ENCODE measurements at places on chromosomes 11 and 22. TPM values are rescaled to one million over a fixed set of nuclear protein-coding genes. Genes with fewer than 3 reads are reported as not detected.

FAM180B gene
- polyA plus RNA-seq = 0.19 TPM

DNA sequence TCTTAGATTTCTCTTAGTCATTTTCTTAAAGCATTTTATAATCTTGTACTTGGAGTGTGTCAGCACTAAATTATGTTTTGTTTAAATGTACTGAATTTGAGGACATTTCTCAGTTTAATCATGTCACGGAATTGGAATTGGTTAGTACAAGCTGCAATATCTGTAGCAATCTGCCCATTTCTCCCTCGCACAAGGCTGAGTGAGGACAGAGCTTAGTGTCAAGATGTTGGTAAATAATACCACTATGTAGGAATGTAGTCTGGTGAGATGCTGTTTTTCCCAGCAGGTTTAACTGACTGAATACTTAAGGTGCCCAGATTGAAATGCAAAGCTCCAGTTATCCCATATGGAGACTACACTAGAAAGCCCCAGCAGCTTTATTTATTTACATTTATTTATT, 30.6 kb downstream of the SREBF2 start:
- no peak for DNase-seq

KRTAP5-2 gene
- 0.21 TPM for polyA plus RNA-seq

- DNase-seq = no peak
These were observed 4.3 kb upstream of the OR52R1 start for GRCh38 chr11:4808476-4808875.

DNA sequence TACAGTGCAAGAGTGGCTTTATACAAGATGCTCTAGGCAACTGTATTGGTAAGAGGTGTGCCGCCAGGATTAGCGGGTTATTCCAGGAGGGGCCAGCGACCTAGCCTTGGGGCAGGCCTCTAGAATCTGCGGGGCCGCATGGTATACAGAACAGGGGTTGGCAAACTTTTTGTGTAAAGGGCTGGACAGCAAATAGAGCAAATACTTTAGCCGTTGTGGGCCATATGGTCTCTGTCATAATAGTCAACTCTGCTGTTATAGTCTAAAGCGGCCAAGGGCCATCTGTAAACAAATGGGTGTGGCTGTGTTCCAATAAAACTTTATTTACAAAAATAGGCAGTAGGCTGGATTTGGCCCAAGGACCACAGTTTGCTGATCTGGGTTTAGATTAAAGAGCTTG, 32.6 kb downstream of the FBLN1 start:
- DNase-seq = no peak

GRCh38 chr11:10784232-10785145, 24.2 kb downstream of the EIF4G2 start:
- DNase-seq = no peak

DNA sequence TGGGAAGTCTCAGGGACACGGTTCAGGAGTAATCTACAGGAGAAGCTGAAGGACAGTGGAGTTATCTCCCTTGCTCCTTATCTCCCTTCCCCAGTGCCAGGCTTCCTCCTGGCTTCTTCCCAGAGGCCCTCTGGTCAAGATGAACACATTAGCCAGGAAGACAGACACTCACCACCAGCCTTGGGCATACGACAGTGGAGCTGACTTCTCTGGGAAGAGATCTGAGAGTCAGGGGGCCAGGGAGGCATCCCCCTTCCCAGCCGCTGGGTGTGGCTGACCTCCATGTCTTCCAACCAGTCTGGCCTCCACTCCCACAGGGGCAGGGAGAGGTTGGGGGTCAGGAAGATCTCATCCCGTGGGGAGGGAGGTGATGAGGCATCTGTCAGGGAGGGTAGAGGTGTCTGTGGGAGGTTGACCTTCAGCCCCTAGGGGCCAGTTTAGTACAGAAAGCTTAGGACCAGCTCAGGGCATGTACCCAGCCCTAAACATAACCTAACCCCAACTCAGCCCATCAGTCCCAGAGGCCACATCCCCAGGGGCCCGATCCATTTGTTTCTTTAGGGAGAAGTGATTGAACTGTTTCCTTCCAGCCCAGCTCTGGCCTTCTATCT, 12.7 kb downstream of the ROBO4 start:
- no peak for DNase-seq

CYTH4 gene
- polyA plus RNA-seq = 2.8 TPM

DNA sequence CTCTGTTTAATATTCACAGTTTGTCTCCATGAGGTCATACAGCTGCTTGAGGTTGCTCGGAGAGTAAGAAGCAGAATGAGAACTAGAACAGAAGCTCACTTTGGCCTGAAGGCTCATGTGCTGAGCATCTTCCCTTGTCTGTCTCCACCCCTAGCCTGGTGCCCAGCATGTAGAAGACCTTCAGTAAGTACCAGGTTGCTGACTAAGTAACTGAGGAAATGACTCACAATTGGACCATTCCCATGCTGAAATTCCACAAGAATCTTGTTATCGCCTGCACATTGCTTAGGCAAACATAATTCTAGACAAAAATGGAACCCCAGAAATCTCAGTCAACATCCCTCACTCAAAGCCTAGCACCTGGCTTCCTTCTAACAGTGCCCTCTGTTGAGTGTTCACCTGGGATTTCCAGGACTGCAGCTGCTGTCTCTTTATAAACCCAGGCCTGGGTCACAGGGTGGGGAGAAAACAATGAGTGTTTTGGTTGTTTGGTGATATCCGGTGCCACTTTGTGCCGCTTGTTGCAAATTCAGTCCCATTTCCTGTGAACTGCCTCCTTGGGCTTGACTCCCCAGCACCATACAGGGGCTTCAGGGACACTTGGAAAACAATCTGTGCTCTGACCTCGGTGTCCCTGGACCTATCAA, 406.8 kb downstream of the ETS1 start:
- no peak for DNase-seq

SLC7A4 gene
- 1.4 TPM for polyA plus RNA-seq

- DNase-seq = no peak
These were observed 1.9 kb upstream of the EMID1 start for GRCh38 chr22:29203488-29204454.

DNA sequence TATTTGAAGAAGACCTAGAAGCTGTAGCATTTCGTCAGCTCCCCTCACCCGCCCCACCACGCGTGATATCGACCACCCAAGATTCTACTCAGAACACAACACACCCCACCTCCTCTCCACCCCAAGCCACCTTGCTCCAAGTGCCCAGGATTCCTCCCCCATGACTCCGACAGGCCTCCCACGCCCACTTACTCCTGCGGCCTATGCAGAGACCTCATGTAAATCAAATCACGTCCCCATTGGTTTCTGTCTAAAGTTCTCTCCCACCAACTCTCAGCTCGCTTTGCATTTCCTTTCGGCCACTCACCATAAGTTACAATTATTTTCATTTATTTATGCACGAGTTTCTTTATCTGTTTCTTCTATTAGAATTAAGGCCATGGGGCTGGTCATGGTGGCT, 11.0 kb downstream of the TMEM151A start:
- no peak for DNase-seq

GRCh38 chr22:37115032-37115431, 5.5 kb upstream of the TMPRSS6 start:
- DNase-seq = no peak

GLB1L2 gene
- 23.5 TPM for polyA plus RNA-seq

DNA sequence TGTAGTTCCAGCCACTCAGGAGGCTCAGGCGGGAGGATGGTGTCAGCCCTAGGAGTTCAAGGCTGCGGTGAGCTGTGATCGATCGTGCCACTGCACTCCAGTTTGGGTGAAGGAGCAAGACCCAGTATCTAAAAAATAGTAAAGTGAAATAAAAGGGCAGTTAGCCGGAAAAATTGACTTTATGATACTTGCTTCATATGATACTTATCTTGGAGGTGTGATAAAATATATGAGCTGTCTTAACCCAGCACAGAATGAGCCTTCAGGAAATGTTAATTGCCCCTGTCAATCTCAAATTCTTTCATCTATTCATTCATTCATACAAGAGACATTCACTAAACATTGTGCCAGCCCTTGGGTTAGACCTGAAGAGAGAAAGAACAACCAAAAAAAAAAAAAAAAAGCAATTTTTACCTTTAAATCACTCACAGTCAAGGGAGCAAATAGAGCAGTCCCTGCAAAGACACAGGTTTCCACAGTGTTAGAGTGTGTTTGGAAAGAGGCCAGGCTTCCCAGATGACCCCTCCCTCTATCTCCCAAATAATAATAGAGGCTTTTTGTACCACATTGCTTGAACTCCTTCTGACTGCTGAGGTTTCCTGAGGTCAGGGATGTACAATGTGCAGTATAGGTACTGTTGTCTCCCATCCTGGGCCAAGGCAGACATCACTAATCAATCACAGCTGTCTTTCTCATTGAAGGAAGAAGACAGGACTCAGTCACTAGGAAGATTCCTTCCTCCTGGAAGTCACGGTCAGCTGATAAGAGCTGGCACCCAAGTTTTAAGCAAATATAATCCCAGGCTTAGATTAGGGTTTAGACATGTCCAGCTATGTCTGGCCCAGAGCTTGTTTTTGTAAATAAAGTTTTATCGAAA, 454.6 kb downstream of the MIAT start:
- DNase-seq = no peak

GRCh38 chr22:32286290-32286840, 31.2 kb upstream of the SLC5A4 start:
- no peak for DNase-seq

DNA sequence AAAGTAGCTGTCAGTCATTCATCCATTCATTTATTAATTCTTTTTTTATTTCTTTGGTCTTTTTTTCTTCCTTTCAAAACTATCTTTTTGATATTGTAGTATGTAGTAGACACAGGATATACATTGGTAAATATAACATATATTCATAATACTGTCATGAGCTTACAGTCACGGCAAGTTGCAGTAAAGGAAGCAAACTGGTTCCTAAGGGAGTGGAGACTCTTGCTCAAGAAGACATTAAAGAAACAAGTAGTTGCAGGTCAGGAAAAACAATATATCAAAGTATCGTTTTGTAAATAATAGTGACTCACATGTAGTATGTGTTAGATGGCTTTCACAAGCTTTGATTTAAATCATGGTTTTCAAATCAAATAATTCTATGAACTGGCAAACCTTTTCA, 7.5 kb downstream of the OR5AR1 start:
- no peak for DNase-seq

FOLR1 gene
- polyA plus RNA-seq = 50.6 TPM

PRCP gene
- polyA plus RNA-seq = 310 TPM

CDKN1C gene
- polyA plus RNA-seq = 79.2 TPM

- DNase-seq = no peak
These were observed 118.7 kb upstream of the E2F8 start for GRCh38 chr11:19359221-19360000.

PRPF19 gene
- polyA plus RNA-seq = 140 TPM

NOX4 gene
- 50.2 TPM for polyA plus RNA-seq

- no peak for DNase-seq
These were observed 314.2 kb downstream of the BLID start for GRCh38 chr11:121801781-121802180.

OR4A16 gene
- polyA plus RNA-seq = not detected

TMPRSS4 gene
- 27.6 TPM for polyA plus RNA-seq

RBMXL2 gene
- 0.11 TPM for polyA plus RNA-seq

GRCh38 chr22:49820984-49821383, 6.7 kb downstream of the BRD1 start:
- DNase-seq = no peak

PKP3 gene
- polyA plus RNA-seq = 5.5 TPM

DNA sequence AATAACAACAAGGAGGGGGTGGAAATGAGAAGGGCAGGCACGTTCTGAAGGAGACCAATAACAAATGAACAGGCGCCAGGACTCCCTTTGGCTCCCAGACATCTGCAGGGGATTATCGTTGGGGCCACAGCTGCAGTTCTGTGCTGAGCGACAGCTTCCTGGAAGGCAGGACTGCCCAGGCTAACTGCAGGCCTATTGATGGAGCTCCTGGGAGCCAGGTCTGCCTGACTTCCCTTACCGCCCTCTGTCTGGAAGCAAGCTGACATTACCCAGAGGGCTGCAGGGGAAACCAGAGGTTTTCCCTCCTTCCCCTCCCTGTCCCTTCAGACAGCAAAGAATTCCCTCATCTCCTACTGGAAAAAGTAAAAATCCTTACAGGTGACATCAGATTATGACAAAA, 5.0 kb downstream of the DRD2 start:
- DNase-seq = no peak

DNA sequence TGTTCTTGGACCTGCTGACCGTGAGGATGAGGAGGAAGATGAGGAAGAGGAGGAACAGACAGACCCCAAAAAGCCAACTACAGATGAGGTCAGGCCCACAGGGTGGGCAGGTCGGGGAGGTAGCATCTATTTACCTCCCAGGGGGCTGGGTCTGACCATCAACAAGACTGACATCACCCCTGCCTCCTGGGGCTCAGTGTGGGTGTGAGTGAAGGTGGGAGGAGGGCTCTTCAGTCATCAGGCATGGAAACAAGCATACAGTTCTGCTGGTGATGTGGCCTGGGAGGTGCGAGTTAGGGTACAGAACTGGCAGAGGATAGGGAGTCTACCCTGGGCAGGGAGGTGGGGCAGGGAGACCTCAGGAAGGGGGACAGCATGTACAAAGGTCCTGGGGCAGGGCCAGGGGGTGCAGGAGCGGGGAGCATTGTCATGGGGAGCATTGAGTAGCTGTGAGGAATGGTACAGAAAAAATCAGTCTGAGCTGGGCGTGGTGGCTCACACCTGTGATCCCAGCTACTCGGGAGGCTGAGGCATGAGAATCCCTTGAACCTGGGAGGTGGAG, 8.9 kb downstream of the PLCB3 start:
- no peak for DNase-seq

GRCh38 chr22:22357024-22357883, 112.7 kb downstream of the VPREB1 start:
- DNase-seq = peak; percentile 70

GRCh38 chr11:111841370-111842053, 29.9 kb downstream of the ALG9 start:
- DNase-seq = peak; percentile 61

- DNase-seq = no peak
These were observed 19.2 kb upstream of the RRAS2 start for GRCh38 chr11:14378171-14378570.

DNA sequence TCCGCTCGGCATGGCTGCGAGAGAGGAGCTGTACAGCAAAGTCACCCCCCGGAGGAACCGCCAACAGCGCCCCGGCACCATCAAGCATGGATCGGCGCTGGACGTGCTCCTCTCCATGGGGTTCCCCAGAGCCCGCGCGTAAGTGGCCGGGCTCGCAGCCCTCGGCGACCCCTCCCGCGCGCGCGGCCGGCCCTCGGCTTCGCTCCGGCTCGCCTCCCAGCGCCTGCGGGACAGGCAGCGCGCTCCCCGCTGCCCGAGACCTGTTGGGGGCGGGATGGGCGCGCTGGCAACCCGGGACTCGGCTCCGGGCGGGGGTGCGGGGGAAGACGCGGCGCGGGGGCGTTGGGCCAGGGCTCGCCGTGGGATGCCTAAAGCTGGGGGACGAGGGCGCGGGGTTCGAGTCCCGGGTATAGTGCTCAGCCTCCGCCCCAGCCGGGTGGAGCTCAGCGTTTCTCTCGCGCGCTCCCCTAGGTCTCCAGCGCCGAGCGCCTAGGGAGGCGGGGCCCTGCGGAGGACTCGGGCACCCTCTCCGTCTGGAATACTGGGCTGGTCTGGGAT, 630 bp downstream of the UBASH3B start:
- peak; percentile 56 for DNase-seq

All from right renal cortex interstitium (tissue), 3 donors.